ENCODE measurements at places on chromosomes 12 and 14.

DNA sequence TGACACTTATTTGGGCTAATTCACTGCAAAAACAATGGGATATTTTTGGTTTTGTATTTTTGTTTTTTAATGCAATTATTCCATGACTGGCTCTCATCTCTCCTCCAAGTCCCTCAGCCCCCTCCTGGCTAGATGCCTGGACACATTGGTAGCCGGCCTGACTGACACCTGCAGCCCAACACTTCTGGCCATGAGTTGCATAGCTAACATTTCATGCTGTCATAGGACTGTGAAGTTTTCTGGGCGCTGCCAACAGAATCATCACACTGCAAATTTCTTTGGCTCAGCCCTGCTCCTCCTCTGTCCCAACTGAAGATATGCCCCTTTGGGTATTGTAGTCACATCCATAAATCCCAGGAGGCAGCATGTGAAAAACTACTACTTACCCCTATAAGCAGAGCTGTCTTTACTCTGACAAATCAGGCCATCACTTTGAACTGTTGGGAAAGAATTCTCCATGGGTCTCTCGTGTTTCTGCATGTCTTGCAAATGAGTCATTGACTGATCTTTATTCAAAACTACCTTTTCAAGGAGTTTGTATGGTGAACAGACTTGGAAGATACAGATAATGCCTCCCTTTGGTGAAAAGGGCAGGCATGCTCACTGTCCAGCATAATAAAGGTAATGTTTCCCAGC, 126.7 kb upstream of the LGR5 start:
- no peak for DNase-seq

GRCh38 chr12:71810921-71811320, 28.6 kb upstream of the TBC1D15 start:
- DNase-seq: no peak

- no peak for DNase-seq
These were observed 1.3 kb downstream of the HVCN1 start for GRCh38 chr12:110687396-110688169.

GRCh38 chr12:63362791-63363190, 211.8 kb upstream of the AVPR1A start:
- DNase-seq: no peak

All from Right ventricle myocardium superior (tissue), 1 donor.